ENCODE measurements at places on chromosomes 16 and 17. TPM values are rescaled to one million over a fixed set of nuclear protein-coding genes. Genes with fewer than 3 reads are reported as not detected.

The TBC1D26 gene
- not detected for total RNA-seq

The PPY gene
- total RNA-seq, result not detected

The WIPI1 gene
- 89.9 TPM for total RNA-seq

DNA sequence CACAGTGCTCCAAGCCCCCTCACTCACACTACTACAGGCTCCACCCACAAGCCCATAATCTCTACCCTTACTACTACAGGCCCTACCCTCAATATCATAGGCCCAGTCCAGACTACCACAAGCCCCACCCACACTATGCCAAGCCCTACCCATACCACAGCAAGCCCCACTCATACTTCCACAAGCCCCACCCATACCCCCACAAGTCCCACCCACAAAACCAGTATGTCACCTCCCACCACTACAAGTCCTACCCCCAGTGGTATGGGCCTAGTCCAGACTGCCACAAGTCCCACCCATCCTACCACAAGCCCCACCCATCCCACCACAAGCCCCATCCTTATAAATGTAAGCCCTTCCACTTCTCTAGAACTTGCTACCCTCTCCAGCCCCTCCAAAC, 13.8 kb downstream of the RIPOR1 start:
- H3K36me3 ChIP-seq, result peaks cover 81% of the 10 kb centered on the region
- H3K4me1 ChIP-seq, result peaks cover 99% of the 10 kb centered on the region
- H3K27me3 ChIP-seq, result no peaks in the 10 kb centered on the region
- H3K27ac ChIP-seq, result peak overlapping the region; percentile 99

GRCh38 chr16:12193692-12194091, 217.2 kb downstream of the SNX29 start:
- DNase-seq, result no peak
- no peak overlapping the region for H3K27ac ChIP-seq
- H3K27me3 ChIP-seq, result no peaks in the 10 kb centered on the region
- H3K36me3 ChIP-seq, result no peaks in the 10 kb centered on the region
- no peak overlapping the region for H3K4me3 ChIP-seq
- H3K4me1 ChIP-seq, result peaks cover 5% of the 10 kb centered on the region

- H3K27me3 ChIP-seq, result no peaks in the 10 kb centered on the region
- H3K36me3 ChIP-seq, result no peaks in the 10 kb centered on the region
- no peak overlapping the region for H3K4me3 ChIP-seq
- peaks cover 72% of the 10 kb centered on the region for H3K4me1 ChIP-seq
- no peak for DNase-seq
Measured at GRCh38 chr16:19753815-19754643, 36.0 kb downstream of the IQCK start.

GRCh38 chr16:59067205-59067604, 333.1 kb upstream of the GOT2 start:
- no peaks in the 10 kb centered on the region for H3K4me1 ChIP-seq
- no peaks in the 10 kb centered on the region for H3K36me3 ChIP-seq
- no peak for DNase-seq
- no peak overlapping the region for H3K27ac ChIP-seq

DNA sequence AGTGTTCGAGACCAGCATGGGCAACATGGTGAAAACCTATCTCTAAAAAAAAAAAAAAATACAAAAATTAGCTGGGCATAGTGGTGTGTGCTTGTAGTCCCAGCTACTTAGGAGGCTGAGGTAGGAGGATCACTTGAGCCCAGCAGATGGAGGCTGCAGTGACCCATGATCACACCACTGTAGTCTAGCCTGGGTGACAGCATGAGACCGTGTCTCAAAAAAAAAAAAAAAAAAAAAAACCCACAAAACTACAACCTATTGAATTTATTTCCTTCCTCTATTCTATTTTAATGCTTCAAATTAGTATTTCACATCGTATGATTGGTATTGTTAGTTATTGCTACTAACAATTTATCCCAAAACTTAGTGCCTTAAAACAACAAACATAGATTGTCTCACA, 9.4 kb upstream of the NUFIP2 start:
- no peak for DNase-seq
- H3K4me1 ChIP-seq, result no peaks in the 10 kb centered on the region

DNA sequence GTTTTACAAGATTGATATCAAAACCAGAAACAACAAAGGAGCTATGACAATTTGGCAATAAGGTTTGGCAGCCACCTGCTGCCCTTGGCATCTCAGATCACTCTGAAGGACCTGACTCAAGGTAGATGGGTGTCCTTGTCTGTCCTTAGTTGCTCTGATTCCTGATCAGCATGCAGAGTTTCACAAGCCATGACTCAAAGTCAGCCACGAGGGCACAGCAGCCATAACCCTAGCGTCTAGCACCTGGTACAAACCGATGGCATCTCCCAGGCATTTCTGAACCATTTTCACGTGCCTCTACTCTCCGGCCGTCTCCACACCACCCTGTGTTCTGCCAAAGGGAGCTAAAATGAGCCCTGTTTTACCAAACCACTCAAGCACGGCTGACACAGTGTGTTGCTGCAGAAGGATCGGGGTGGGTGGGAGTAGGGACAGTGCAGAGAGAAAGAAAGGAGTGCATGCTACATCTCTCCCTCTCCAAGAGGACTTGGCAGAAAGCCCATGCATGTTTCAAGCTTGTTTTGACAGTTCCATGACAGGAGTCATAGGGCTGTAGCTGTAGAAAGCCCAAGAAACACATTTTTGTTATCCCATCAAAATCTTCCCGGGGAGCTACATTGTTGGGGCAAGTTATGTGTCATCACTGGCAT, 297.3 kb downstream of the ABCC12 start:
- H3K27me3 ChIP-seq, result peaks cover 32% of the 10 kb centered on the region
- H3K4me3 ChIP-seq, result no peak overlapping the region
- no peaks in the 10 kb centered on the region for H3K4me1 ChIP-seq

- H3K4me1 ChIP-seq, result peaks cover 28% of the 10 kb centered on the region
- H3K27ac ChIP-seq, result peak overlapping the region; percentile 30
- no peaks in the 10 kb centered on the region for H3K27me3 ChIP-seq
- H3K36me3 ChIP-seq, result peaks cover 4% of the 10 kb centered on the region
- H3K4me3 ChIP-seq, result no peak overlapping the region
Measured at GRCh38 chr16:29320274-29320999, 86.1 kb downstream of the NPIPB11 start.

DNA sequence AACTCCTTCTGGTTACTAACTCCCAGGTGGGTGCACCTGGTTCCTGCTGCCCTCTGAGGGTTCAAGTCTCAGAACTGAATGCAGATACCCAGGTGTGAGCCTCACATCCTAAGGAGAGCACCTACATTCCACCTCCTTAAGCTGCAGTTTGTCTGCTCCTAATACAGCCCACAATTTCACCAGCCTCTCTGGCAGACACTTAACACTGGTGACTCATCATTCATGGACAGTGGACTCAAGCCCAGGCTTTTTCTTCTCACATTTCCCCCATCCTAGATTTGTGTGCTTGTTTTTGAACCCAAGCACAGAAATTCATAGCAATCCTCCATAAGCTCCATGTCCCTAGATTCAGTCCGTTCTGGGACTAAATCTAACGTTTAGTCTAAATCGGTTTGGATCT, 7.0 kb upstream of the MAF start:
- H3K27me3 ChIP-seq, result peaks cover 38% of the 10 kb centered on the region
- H3K36me3 ChIP-seq, result no peaks in the 10 kb centered on the region
- DNase-seq, result no peak
- H3K27ac ChIP-seq, result no peak overlapping the region

DNA sequence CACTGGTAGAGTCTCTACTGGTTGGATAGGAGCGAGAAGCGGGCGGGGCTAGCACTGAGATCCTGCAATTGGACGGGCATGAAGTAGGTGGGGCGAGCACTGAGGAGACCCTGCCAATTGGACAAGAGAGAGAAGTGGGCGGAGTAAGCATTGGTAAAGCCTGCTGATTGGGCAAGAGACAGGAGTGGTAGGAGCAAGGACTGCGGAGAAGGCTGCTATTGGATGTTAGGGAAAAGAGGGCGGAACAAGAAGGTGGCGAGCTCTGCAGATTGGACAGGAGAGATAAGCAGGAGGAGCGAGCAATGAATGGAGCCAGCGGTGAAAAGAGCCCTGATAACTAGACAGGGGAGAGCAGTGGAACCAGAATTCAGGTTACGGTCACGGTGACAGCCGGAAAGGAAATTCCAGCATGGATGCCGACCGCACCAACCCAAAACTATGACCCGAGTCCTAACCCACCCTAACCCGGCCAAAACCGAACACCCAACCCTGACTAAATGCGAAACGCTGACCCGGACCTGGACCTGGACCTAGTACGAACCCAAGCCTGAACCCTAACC, 4.8 kb downstream of the SCGB1C2 start:
- peaks cover 19% of the 10 kb centered on the region for H3K4me1 ChIP-seq
- no peaks in the 10 kb centered on the region for H3K36me3 ChIP-seq
- no peaks in the 10 kb centered on the region for H3K27me3 ChIP-seq
- H3K4me3 ChIP-seq, result no peak overlapping the region
- DNase-seq, result no peak
- H3K27ac ChIP-seq, result no peak overlapping the region

- no peaks in the 10 kb centered on the region for H3K4me1 ChIP-seq
- H3K27ac ChIP-seq, result no peak overlapping the region
- DNase-seq, result no peak
Measured at GRCh38 chr17:13346592-13346991, 255.1 kb downstream of the HS3ST3A1 start.

- H3K4me1 ChIP-seq, result peaks cover 10% of the 10 kb centered on the region
- DNase-seq, result no peak
- no peak overlapping the region for H3K4me3 ChIP-seq
- no peak overlapping the region for H3K27ac ChIP-seq
- peaks cover 8% of the 10 kb centered on the region for H3K36me3 ChIP-seq
Measured at GRCh38 chr17:80644536-80644935, 99.9 kb downstream of the RPTOR start.

DNA sequence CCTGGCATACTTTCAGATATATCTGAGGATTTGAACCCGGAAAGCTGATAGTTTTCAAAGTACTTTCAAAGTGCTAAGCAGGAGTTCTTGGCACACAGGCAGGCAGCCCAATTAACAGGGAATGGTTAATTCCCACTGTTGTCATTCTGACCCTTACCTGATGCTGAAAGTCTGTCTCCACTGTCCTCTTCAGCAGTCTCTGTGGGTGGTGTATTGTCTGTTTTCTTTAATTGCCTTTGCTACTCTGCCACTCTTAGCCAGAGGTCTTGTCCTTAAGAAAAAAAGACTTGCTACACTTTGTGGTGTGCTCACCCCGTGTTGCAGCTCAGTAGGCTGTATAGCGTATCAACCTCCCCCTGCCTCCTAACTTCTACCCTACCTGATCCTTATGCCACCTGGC, 63.2 kb upstream of the SLC12A3 start:
- no peaks in the 10 kb centered on the region for H3K27me3 ChIP-seq
- H3K4me1 ChIP-seq, result no peaks in the 10 kb centered on the region
- no peak overlapping the region for H3K27ac ChIP-seq
- DNase-seq, result no peak
- H3K36me3 ChIP-seq, result peaks cover 16% of the 10 kb centered on the region
- no peak overlapping the region for H3K4me3 ChIP-seq

GRCh38 chr16:23407436-23408127, 45.4 kb downstream of the COG7 start:
- peaks cover 80% of the 10 kb centered on the region for H3K36me3 ChIP-seq
- H3K4me3 ChIP-seq, result no peak overlapping the region
- H3K27ac ChIP-seq, result no peak overlapping the region
- H3K4me1 ChIP-seq, result peaks cover 10% of the 10 kb centered on the region
